Activated CD8-positive, alpha-beta T cell treated with anti-CD3 and anti-CD28 coated beads, Interleukin-2, amount 10 ng/mL, durations not matched to agents 7 days and 5 days (primary cell): ENCODE measurements at places on chromosomes 4 and X.

GRCh38 chr4:189124149-189124758 is 816.4 kb upstream of the FRG1 start:
- no peak overlapping the region for H3K4me3 ChIP-seq
- H3K36me3 ChIP-seq, result no peaks in the 10 kb centered on the region
- DNase-seq, result no peak
- H3K27ac ChIP-seq, result no peak overlapping the region

DNA sequence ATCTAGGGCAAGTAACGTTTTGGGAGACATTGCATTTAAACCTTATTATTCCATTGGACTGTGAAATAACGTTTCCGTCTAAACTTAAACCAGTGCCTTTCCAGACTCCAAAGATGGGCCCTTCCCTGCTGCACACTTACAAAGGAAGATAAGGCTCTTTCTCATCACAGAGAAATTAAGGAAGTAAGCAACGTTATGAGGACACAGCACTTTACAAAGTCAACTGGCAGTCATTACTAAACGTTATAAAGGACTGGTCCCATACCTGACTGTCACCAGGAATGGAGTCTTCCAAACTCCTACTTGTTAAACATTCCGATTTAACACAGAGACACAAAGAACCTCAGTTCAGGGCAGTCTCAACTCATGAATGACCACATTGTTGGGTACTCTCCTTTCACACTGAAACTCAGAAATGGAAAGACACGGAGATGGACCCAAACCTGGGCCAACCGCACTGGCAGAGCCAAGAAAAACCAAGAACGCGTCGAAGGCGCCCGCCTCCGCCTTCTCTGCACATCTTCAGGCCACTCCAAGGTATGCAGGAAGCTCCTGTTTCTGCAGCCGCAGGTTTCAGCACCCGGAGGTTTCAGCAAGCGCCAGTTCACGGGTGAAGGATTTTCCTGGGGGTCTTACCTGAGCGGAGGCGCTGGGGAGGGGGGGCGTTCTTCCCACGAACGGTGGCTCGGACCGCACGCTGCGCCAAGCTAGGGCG is 670 bp downstream of the PAPSS1 start:
- peak; percentile 48 for DNase-seq
- no peaks in the 10 kb centered on the region for H3K27me3 ChIP-seq
- H3K4me3 ChIP-seq, result peak overlapping the region; percentile 87

GRCh38 chrX:48694776-48695533 is 1.6 kb upstream of the SUV39H1 start:
- peak overlapping the region; percentile 83 for H3K4me3 ChIP-seq
- H3K27ac ChIP-seq, result peak overlapping the region; percentile 97
- H3K4me1 ChIP-seq, result peaks cover 34% of the 10 kb centered on the region

GRCh38 chr4:29319663-29320340 is 1400.4 kb upstream of the PCDH7 start:
- no peak overlapping the region for H3K27ac ChIP-seq
- H3K4me3 ChIP-seq, result no peak overlapping the region
- DNase-seq, result no peak
- H3K4me1 ChIP-seq, result no peaks in the 10 kb centered on the region
- no peaks in the 10 kb centered on the region for H3K27me3 ChIP-seq

DNA sequence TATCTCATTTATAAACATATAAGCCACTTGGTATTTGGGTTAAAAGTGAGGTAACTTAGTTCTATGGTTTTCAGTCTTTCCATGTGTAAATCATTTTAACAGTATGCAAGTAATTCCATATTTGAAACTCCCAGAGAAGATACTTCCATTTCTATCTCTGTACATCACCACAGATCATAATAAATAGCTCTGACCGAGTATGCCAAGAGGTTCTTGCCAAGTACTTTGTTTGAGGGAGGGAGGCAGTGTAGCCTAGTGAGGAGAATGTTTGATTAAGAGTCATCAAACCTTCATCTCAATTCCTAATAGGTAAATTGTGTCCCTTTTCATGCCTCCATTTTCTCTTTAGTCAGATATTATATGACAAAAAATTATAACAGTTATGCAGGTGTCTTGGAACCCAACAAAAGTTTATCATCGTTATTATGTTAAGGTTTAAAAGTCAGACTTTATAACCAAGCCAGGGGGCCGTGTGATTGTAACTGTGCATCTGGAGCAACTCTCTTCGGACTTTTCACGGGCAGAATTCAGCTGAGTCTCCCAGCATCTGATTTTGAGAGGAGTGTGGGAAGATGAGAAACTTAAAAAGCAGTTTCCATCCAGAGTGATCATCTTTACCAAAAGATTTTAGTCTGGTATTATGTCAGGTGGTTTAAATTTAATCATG is 123.8 kb downstream of the ANK2 start:
- H3K27me3 ChIP-seq, result no peaks in the 10 kb centered on the region
- no peaks in the 10 kb centered on the region for H3K4me1 ChIP-seq
- no peak overlapping the region for H3K27ac ChIP-seq
- H3K36me3 ChIP-seq, result no peaks in the 10 kb centered on the region
- H3K4me3 ChIP-seq, result no peak overlapping the region
